ENCODE measurements at places on chromosomes 5 and 9.

DNA sequence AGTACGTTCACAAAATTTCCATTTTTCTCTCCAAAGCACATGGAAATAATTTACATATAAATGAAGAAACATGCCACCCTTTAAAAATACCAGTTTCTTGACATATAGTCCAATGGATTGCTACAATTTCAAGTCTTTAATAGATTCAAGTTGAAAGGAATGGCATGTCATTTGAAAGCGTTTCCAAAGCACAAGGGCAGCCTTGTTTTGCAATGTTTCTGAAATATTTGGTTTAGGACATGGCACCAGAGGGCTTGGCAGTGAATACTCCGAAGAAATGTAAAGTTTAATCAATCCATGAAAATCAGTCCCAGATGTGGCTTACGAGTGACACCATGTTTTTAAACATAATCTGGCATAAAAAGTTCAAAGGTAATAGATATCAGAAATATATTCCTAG is 333.7 kb downstream of the PDE4D start:
- DNase-seq, result no peak

DNA sequence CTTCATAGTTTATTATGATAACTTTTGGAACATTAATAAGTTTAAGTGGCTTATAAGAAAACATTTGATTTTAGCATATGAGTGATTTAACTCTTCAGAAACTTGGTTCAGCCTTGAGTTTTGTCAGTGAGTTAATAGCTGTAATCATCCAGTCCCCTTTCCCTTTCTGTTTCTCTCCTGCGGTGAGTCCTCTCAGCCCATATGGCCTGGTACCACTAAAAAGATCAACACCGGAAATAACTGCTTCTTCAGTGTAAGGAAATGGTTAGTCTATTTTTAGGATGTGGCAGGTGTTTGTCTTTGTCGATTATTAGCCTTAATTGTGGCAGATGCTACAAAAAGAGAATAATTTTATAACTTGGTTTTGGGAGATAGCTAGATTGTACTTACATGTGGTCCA is 120.2 kb upstream of the GRHPR start:
- DNase-seq, result no peak

DNA sequence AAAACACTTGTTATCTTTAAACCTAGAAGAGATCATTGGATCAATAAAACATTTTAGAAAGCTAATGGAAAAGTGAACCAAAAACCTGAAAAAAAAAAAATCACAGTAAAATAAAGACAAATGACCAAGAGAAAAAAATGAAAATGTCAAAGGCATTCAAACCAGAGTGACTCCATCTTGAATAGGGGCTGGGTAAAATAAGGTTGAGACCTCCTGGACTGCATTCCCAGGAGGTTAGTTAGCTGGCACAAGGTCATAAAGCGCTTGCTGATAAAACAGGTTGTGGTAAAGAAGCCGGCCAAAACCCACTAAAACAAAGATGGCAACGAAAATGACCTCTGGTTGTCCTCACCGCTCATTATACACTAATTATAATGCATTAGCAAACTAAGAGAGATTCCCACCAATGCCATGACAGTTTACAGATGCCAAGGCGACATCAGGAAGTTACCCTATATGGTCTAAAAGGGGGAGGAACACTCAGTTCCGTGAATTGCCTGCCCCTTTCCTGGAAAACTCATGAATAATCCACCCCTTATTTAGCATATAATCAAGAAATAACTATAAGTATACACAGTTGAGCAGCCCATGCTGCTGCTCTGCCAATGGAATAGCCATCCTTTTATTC is 116.7 kb upstream of the NEK6 start:
- no peak for DNase-seq

DNA sequence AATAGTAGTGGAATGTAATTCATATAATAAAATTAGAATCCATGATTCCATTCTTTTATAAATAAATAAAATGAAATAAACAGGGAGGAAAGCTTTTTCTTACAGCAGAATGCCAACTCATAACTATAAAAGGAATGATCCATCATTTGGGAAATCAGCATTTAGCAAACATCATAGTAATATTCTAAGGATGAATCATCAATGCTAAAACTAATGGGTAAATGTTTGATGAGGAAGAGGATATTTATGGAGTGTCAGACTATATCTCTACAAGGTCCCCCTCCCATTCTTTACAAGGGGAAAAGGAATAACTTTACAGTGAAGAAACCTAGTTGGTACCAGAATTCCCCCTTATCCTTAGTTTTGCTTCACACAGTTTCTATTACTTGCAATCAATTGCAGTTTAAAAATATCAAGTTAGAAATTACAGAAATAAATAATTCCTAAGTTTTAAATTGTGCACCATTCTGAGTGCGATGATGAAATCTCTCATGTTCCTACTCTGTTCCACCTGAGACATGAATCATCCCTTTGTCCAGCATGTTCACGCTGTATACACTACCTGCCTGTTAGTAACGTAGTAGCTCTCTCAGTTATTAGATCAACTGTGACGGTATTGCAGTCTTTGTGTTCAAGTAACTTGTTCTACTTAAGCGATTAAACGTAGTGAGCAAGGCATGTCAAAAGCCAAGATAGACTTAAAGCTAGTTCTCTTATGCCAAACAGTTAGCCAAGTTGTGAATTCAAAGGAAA is 14.2 kb upstream of the JAKMIP2 start:
- no peak for DNase-seq

Data from T follicular helper cell (primary cell).